EL (cell line): ENCODE measurements at places on chromosomes 3 and 15.

- no peak for DNase-seq
Measured at GRCh38 chr3:128217702-128218547, 64.6 kb downstream of the EEFSEC start.

DNA sequence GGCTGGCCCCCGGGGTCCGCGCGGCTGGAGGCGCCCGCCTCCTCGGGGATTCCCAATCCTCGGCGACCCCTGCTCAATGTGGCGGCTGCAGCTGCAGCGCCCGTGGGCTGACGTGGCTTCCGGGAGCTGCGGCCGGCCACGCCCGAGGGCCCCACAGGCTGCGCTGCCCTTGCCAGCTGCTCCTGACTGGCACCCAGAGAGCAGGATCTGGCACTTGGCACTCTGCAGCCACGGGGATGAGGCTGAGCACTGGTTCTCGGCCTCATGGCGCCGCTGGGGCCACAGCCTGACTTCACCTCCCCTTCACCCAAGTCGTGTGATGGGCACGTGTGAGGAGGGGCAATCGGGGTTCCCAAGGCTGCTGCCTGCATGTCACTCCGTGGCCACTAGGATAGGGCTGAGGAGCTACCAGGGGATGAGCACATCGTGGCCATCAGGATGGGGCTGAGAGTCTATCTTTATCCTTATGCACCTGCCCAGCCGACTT is 267.8 kb upstream of the FRG2C start:
- no peak for DNase-seq

DNA sequence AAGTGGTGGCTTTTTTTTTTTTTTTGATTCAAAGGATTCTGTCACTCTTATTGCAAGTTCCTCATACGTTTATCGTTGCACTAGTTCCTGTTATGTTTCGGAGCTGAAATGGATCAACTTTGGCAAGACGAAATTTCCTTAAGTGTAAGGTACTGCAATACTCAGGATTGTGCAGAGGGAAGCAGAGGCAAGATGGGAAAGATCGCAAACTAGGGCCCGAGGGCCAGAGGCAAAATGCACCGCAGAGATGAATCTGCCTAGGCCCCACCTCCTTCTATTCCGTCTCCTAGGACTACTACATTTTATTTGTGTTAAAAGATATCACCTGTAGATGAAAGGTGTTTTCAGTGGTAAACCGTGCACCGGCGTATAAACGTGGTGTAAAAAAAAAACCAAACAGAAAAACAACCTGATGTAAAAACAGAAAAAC is 331 bp downstream of the RNU6-1 start:
- peak; percentile 65 for DNase-seq

GRCh38 chr3:46585799-46586693 is 19.9 kb upstream of the LRRC2 start:
- no peak for DNase-seq

DNA sequence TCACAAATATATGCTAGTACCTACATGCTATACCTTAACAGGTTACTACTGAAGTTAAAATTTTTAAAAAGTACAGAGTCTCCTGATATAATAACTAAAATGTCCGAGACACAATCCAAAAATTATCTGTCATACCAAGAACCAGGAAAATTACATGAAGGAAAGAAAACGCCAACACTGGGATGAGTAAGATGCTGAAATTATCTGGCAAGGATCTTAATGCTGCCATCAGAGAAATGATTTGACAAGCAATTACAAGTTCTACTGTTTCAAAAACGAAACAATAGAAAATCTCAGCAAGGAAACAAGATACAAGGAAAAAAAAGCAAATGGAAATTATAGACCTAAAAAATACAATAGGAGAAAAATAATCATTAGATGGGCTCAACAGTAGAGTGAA is 92.5 kb downstream of the UBE3A start:
- DNase-seq = no peak

GRCh38 chr3:176723758-176724393 is 473.4 kb downstream of the TBL1XR1 start:
- DNase-seq = no peak

DNA sequence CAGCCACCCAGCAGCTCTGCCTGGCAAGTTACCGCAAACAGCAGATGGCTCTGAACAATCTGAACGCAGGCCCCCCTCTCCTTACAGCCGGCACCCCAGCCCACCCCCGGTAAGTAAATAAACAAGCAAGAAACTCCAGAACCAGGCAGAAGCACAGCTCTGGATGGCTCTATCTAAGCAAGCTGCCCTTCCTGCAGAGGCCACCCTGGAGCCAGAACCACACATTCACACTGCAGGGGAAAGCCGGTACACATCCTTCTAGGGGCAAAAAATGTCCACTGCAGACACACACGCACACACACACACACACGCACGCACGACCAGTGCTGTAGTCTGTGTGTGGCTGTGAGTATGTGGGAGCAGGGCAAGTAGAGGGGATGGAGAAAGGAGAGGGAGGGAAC is 63.9 kb downstream of the ADCY5 start:
- no peak for DNase-seq

- no peak for DNase-seq
Measured at GRCh38 chr15:39738998-39739397, 43.6 kb downstream of the FSIP1 start.

DNA sequence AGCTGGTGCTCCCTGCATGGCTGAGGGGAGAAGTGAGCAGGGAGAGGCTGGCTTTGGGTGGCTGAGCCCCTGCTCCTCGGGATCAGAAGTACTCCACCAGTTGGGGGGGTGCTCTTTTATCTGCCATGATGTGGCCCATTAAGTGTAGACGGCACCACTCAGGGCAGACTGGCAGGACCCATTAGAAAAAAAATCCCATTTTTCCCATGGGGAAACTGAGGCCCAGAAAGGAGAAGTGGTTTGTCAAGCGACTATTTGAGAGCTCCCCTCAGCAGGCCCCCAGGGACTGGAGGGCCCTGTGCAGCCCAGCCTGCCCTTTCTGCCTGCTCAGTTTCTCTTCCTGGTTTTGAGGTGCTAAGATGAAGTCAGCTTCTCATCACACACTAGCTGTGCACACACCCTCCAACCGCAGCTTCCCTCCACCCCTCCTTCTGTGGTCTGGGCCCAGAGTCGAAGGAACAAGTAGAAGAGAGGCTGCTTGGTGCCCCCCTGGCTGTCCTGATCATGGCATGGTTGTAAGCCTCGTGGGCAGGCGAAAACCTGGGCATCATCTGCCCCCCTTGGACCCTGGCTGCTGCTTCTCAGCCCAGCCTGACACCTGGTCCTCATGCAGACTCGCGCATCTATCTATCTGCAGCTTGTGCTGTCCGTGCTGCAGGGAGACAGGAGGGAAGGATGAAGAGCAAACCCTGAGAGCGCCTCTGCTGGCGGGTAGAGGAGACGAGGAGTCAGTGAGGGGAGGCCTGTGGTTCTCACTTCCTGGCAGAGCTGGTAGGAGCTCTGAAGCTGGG is 5.6 kb downstream of the CSK start:
- DNase-seq = peak; percentile 70

DNA sequence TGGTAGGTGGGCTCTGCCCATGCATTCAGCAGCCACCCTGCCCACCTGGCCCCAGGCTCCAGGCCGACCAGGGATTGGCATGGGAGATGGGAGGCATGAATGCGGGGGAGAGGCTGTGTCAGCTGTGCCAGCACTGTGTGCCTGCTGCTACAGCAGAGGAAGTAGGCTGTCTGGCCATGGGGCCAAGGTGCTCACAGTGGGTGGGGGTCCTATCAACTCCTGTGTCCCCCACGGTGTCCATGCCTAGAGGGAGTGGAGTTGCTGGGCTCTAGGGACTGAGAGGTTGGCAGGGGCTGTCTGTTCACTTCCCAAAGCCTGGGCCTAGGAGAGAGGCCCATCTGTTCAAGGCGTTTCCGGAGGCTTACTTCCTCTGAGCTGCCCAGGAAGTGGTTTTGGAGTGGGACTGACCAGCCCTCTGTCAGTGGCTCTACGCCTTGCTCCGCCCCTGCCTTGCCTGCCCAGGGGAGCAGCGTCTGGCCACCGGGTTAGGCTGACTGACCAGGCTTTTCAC is 5.8 kb downstream of the PRKCD start:
- DNase-seq = peak; percentile 84

- DNase-seq = no peak
Measured at GRCh38 chr3:62238003-62238402, 135.3 kb downstream of the FEZF2 start.

GRCh38 chr15:68980786-68981185 is 33.7 kb upstream of the NOX5 start:
- DNase-seq = no peak

- DNase-seq = no peak
Measured at GRCh38 chr15:86178845-86179244, 99.2 kb downstream of the AGBL1 start.

- no peak for DNase-seq
Measured at GRCh38 chr15:99487337-99487730, 78.5 kb upstream of the MEF2A start.

- DNase-seq = no peak
Measured at GRCh38 chr3:63945558-63946096, 33.4 kb upstream of the SCAANT1 start.

GRCh38 chr15:90594301-90594738 is 64.6 kb downstream of the CRTC3 start:
- DNase-seq = no peak

DNA sequence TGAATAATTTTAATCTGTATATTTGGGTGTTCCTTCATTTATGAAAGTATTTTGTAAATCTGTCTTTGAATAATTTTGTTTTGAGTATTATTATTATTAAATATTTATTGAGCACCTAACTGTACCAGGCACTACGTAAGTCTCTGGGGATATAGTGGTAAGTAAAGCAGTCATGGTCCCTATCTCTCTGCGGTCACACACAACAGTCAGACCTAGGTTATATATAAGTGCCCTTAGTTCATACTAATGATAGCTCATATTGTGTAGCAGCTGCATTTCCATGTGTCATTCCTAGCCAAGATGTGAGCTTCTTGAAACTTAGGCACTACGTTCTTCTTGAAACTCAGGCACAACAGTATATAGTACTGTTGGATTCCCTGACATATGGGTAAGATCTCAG is 12.4 kb downstream of the NKTR start:
- no peak for DNase-seq

GRCh38 chr3:144045766-144046165 is 74.1 kb downstream of the DIPK2A start:
- DNase-seq = peak; percentile 40

DNA sequence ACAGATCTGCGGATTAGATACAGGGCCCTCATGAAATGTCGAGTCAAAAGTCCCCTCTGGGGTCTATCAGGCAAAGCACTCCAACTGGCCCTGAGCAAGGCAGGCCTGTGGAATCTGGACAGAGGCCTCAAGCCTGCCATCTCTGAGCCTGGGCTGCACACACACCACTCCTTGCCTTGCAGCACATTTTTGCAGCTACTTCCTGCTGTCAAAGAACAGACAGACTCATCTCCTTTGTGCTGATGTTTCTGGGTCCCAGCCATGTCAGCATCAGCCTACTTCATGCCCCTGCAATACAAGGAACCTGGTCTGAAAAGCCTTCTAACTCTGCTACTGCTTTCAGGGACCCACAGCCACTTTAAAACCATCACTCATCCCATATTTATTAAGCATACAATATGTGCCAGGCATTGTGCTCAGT is 60.6 kb upstream of the IL12A start:
- peak; percentile 72 for DNase-seq

- DNase-seq = peak; percentile 83
Measured at GRCh38 chr15:66720206-66721010, 18.4 kb downstream of the SMAD6 start.

DNA sequence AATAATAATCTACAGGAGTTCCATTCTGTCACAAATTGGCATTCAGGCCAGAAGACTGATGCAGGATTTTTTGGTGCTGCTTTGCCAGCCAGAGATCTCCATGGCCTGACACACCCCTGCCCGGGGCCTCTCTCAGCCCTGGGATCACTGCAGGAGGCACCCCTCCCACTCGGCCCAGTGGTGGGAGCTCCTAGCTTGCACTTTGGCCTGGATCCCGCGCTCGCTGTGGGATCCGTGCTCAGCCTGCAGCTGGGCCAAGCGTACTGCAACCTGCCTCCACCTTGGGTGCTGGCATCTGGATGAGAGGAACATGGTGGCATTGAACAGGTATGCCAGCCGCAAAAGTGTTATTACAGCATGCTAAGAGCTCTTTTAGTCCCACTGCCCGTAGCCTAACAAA is 656.7 kb upstream of the CCDC54 start:
- DNase-seq = no peak

DNA sequence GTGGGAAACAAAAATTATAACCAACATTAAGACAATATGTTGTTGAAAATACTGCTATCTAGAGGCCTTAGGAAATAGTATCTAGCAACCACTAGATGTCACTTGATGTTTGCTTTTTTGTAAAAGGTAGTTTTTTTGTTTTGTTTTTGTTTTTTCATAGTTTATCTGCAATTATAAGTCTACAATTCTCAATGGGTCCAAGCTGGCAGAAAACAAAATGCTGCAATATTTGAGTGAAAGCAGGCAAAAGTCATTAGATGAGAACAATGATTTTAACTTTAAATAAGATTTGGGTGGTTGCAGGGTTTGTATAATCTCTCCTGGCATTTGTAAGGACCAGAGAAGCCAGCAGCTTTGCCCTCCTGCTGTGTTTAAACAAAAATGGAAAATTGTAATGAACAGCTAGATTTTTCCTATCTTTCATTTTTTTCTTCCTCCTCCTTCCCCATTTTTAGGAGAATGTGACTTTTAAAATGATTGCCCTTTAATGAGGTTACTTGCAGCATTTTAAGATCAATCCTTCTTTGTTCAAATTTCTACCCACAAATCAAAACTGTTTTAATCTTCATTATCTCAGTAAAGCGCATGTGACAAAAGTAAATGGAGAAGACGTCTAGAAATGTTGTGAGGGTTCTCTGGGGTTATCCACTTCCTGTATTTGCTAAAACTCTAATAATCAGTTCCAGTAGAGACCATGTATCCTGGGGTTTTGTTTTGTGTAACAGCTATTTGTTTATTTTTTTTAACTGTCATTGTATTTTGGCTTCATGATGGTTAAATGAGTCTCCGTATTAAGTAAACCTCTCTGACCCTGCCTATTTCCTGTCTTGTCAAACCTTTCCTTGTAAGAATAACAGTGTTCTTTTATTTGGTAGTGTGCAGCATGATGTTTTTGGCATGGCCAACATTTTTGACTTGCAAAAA is 27.3 kb downstream of the DUT start:
- DNase-seq = peak; percentile 38

- DNase-seq = no peak
Measured at GRCh38 chr3:64798316-64798715, 110.5 kb upstream of the ADAMTS9 start.

GRCh38 chr15:74315626-74316025 is 51.8 kb downstream of the CYP11A1 start:
- no peak for DNase-seq

- DNase-seq = no peak
Measured at GRCh38 chr3:194514626-194515025, 27.8 kb upstream of the ATP13A3 start.
